Activated naive CD8-positive, alpha-beta T cell treated with anti-CD3 and anti-CD28 coated beads for 36 hours (primary cell): ENCODE measurements at places on chromosomes 12 and 14. TPM values are rescaled to one million over a fixed set of nuclear protein-coding genes. Genes with fewer than 3 reads are reported as not detected.

ACRBP gene
- 0.86 TPM for total RNA-seq

NDUFA12 gene
- total RNA-seq: 138 TPM

PRB4 gene
- not detected for total RNA-seq

SIX6 gene
- not detected for total RNA-seq

ANKRD33 gene
- not detected for total RNA-seq

KRT75 gene
- total RNA-seq: not detected

NGB gene
- total RNA-seq: not detected

SYT10 gene
- total RNA-seq: not detected

FANCM gene
- 13.3 TPM for total RNA-seq

ERP29 gene
- 85.6 TPM for total RNA-seq

FAM186B gene
- 0.41 TPM for total RNA-seq

PTPN6 gene
- total RNA-seq: 467 TPM

TAS2R31 gene
- total RNA-seq: 0.58 TPM

RBM19 gene
- total RNA-seq: 86.9 TPM

RNASE11 gene
- not detected for total RNA-seq

MSI1 gene
- 0.60 TPM for total RNA-seq

FGD4 gene
- 0.34 TPM for total RNA-seq

PRH2 gene
- total RNA-seq: not detected

HOXC5 gene
- total RNA-seq: not detected

FGF6 gene
- total RNA-seq: not detected

SSPN gene
- not detected for total RNA-seq

RASSF9 gene
- not detected for total RNA-seq

CACNA2D4 gene
- total RNA-seq: 4.0 TPM

PNP gene
- total RNA-seq: 230 TPM

PCED1B gene
- 117 TPM for total RNA-seq

NYNRIN gene
- total RNA-seq: 0.08 TPM

BCL11B gene
- 40.3 TPM for total RNA-seq

C12orf56 gene
- not detected for total RNA-seq

SOX5 gene
- total RNA-seq: not detected

KLHDC2 gene
- 21.5 TPM for total RNA-seq

STAC3 gene
- total RNA-seq: 2.6 TPM

FLRT2 gene
- total RNA-seq: not detected

RBP5 gene
- total RNA-seq: not detected

KERA gene
- not detected for total RNA-seq

SCN8A gene
- total RNA-seq: 0.93 TPM
